ENCODE measurements at places on chromosomes 4 and X. TPM values are rescaled to one million over a fixed set of nuclear protein-coding genes. Genes with fewer than 3 reads are reported as not detected.

GRCh38 chrX:16855363-16856075, 14.6 kb downstream of the RBBP7 start:
- no peak for DNase-seq

GRCh38 chr4:156596026-156596425, 375.6 kb downstream of the PDGFC start:
- DNase-seq = no peak

DNA sequence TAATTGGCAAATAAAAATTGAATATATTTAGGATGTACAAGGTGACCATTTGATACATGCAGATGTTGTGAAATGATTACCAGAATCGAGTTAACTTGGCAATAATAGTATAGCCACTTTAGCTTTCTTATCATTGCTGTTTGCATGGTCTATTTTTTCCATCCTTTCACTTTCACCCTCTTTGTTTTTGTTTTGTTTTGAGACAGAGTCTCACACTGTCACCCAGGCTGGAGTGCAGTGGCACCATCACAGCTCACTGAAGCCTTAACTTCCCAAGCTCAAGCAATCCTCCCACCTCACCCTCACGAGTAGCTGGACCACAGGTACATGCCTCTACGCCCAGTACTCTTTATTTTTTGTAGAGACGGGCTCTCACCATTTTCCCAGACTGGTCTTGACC, 218.6 kb upstream of the ADGRL3 start:
- DNase-seq = no peak

SHROOM2 gene
- polyA plus RNA-seq = 13.3 TPM

- DNase-seq = peak; percentile 81
These were observed 6.4 kb upstream of the HAUS7 start for GRCh38 chrX:153476666-153477363.

GRCh38 chr4:138656990-138657389, 358.6 kb upstream of the NOCT start:
- DNase-seq = no peak

DNA sequence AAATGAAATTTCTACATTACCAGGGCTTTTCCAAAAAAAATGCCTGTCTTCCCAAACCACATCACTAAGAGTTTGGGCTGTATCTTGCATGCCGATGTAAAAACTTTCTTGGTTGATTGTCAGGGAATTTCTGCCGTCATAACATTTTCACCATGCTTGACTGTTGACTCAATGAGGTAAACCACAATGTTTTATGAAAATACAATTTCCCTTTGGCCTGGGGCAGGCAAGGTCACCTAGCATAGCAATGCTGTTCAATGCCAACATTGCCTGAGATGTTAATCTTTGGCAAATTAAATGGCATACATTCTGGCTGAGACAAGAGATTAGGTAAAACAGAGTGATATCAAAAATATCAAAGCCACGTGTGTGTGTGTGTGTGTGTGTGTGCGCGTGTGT, 137.1 kb upstream of the TBL1X start:
- DNase-seq = no peak

ZNF280C gene
- 10.2 TPM for polyA plus RNA-seq

DNA sequence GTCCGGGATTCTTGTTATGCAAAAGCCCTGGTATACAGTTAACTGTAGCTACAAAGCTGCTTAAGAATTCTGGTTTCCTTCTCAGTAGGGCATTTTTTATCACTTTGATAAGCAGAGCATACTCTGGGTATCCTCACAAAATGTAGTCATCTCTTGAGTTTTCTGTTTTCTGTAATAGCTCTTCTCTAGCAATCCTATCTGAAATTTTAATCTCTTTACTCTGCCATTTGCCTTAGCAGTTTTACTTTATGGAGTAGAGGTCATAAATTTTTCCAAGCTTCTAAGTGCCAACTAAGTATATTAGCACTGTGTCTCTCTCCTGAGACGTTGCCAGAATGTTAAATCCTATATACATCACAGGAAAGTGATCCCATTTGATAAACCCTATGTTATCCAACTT, 28.0 kb upstream of the BANK1 start:
- no peak for DNase-seq

- no peak for DNase-seq
These were observed 1.7 kb upstream of the AKAP4 start for GRCh38 chrX:50202539-50202938.

DNA sequence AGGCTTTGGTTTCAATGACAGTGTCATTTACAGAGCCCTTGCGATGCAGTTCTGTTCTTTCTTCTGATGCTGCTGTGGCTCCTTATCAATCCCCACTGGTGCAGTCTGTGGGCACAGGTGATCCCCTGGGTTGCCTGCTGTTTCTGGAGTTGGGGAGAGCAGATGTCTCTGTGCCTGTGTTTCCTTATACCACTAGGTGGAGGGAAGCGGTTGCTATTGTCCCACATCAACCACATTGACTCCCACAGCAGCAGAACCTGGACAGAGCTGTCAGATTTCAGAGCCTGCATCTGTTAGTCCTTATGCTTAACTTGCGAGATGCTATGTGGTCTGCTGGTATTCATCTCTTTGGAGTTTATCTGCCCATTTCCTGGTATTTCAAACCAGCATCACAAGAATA, 57.7 kb downstream of the NEIL3 start:
- no peak for DNase-seq

- DNase-seq = no peak
These were observed 47.0 kb downstream of the RAI2 start for GRCh38 chrX:17814059-17814458.

DNA sequence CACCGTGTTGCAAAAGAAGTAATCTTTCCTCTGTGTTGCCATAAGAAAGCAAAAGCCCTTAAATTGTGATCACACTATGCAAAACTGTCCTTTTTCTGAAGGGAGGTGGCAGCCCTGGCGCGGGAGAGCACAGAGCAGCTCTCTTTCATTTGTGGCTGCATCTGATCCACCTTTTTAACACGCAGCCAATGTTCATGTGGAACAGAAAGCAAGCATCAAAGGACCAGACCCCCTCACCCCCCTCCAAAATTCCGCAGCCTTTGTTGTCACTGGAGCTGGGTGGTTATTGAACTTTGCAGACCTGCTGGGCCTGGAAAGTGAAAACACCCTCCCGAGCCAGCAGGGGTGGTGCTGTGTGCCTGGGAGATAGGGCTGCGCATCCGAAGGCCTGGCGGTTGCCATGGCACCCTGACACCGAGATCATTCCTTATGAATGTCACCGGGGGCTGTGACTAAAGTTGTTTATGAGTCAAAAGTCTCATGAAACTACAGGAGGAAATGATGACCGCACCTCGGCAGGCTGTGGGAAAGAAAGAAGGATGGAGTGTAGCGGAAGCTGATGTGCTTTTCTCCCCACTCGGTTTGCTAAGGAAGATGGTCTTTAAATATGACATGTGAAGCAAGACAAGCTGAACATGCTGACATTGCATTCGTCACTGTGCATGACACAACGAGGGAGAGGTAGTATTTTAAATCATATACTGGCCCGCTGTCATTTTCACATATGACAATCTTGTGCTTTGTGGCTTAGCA, 367.4 kb downstream of the UNC5C start:
- DNase-seq = no peak

- DNase-seq = no peak
These were observed 209.3 kb downstream of the UGT8 start for GRCh38 chr4:114807759-114808404.

GRCh38 chr4:122309988-122310626, 68.7 kb upstream of the ADAD1 start:
- no peak for DNase-seq

- no peak for DNase-seq
These were observed 11.8 kb upstream of the RTL5 start for GRCh38 chrX:72143609-72143907.

POLA1 gene
- 17.1 TPM for polyA plus RNA-seq

CT45A5 gene
- 35.6 TPM for polyA plus RNA-seq

NSUN7 gene
- polyA plus RNA-seq = 19.1 TPM

NSG1 gene
- 72.0 TPM for polyA plus RNA-seq

DNA sequence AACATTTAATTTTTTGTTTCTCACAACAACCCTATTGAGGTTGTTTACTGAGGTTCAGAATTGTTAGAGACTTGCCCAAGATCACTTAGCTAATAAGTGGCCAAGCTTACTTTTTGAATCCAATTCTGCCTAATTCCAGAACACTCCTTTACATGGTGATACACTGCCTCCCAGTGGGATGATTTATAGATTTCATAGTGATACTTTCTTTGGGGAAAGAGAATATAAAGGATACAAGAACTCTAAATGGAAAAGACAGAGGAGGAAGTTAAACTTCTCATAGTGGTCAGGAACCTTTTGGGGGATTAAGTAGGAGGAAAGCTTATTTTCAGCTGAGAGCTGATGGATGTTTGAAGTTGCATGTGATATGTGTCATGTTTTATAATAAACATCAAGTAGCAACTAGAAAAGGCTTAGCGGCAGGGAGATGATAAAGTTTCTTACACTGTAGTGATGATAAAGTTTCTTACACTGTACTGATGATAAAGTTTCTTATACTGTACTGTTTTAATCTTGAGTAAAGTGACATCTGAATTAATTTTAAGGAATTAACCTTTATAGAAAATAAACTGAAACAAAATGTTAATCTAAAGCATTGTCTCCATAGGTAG, 15.3 kb downstream of the STAG2 start:
- DNase-seq = no peak

GRCh38 chrX:150081076-150081475, 142.8 kb upstream of the EOLA2 start:
- no peak for DNase-seq

ENAM gene
- polyA plus RNA-seq = 0.37 TPM

HSFX2 gene
- 0.55 TPM for polyA plus RNA-seq
